GM19239 (cell line): ENCODE measurements at places on chromosomes 5 and 9.

DNA sequence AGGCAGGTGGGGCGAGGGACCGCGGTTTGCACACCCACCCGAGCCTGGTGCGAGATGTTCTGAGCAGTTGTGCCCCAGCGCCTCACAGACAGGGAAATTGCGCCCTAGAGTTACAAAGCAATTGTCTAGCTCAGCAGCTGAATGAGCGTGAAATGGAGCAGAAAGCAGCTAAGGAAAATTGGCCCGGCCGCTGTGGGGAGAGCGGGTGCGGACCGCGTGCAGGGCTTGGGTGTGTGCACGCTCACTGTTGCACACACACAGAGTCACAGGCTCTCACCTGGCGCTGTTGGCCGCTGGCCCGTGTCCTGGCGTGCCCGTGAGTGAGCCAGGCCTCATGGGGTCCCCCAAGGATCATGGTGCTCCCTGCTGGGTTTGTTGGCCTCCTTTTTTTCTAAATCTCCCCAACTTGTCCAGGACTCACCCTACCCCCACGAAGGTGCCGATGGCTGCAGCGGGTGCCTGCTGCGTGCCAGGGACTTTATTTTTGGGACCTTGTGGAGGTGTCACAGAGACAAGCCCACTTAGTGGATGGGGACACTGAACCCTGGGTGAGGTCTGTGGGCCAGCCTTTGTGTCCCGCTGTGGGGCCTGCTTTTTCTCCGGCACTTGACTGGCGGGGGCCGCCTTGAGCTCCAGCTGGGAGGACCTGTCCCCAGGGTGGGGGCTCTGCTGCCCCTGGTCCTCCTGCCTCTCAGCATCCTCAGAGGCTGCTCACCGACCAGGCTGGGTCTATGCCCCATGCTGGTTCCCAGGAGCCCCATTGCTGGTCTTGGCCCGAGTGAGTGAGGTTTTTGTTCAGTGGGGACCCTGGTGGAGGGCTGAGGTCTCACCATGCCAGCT lies 5.2 kb downstream of the RXRA start:
- no peak for DNase-seq

- no peak for DNase-seq
Observed at GRCh38 chr5:167730121-167730520, 561.3 kb upstream of the WWC1 start.

DNA sequence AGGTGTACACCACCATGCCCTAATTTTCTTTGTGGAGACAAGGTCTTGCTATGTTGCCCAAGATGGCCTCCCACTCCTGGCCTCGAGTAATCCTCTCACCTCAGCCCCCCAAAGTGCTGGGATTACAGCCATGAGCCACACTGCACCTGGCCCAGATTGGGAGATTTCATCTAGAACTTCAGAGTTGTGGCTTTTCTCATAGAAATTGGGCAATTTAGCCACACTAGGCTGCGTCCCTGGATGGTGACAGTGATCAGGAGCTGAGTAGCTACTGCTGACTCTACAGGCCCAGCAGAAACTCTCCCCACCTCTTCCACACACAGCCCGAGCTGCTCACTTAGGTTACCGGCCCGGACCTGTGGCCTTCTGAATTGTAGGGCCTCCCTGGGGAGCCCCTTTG lies 7.7 kb downstream of the PFN3 start:
- no peak for DNase-seq

DNA sequence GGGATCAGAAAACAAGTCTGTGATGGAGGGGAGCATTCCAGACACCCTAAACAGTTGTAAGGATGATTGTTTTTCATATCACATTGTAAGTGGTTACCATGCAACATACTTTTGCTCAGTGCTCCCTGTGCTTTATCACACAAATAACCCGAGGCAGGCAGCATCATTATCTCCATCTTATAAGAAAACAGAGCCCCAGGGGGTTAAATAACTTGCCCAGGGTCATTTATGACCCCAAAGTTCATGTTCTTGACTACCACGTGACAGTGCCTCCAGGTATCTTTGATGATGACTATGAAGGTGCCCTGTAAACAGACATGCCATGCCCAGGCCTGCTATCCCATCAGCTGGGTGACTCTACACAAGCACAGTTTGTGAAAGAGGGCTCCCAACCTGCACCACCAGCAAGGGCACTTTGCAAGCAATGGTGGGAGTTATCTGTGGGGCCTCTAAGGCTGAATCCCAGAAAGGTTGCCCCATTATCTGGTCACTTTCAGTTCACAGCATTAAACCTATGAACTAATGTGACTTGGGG lies 9.5 kb downstream of the GNPDA1 start:
- DNase-seq, result no peak
